ENCODE measurements at places on chromosomes 4 and X.

DNA sequence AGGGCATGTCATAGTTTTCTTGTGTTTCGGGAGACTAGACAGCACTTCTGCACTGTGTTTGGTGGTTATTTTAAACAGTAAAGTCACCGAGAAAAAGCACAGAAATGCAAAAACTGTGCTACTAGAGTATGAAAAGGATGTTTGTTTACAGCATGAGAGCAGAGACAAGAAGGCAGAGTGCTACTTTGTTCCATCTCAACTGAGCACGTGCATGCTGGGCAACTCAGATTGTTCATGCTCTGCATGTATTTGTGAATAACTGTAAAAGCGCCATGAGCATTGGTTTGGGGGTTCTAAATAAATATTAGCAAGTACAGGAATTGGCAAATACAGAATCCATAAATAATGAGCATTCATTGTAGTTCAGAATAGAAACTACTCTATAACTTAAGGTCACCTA lies 7.4 kb downstream of the EVC start:
- no peak for DNase-seq

GRCh38 chr4:165328708-165329107 lies 1.2 kb downstream of the MSMO1 start:
- no peak for DNase-seq

DNA sequence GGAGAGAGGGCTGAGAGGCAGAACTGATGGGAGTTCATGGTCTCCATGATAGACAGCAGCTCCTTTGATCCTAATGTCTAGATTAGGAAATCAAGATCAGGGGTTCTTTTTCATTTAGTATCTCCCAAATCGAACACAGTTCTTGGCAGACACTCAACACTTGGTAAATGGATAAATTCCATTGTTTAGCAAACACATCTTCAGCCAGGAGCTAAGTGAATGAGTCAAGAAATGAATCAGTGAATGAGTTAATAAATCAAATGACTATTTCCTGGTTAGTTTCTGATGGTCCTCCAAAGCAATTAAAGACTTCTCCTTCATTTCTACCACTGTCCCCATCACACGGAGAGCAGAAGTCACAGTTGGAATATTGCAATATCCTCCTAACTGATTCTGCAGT lies 120.0 kb upstream of the SHISA3 start:
- DNase-seq = no peak

DNA sequence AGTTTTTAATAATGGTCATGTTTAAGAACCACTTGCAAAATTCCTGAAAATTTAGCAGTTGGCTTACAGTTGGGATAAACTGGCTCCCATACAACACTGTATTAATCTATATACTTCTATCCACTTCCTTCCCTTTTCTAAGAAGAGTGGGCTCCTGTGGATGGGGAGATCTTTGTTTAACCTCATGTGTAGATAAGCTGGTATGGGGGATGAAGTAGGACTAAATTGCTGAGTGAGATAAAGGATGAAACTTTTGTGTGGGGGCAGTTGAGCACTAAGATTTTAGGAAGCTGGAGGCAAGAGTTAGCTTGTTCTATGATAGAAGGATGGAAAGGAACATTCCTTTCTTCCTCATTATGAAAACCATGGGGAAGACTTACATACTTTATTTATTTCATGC lies 54.6 kb upstream of the ATP8A1 start:
- DNase-seq = no peak

DNA sequence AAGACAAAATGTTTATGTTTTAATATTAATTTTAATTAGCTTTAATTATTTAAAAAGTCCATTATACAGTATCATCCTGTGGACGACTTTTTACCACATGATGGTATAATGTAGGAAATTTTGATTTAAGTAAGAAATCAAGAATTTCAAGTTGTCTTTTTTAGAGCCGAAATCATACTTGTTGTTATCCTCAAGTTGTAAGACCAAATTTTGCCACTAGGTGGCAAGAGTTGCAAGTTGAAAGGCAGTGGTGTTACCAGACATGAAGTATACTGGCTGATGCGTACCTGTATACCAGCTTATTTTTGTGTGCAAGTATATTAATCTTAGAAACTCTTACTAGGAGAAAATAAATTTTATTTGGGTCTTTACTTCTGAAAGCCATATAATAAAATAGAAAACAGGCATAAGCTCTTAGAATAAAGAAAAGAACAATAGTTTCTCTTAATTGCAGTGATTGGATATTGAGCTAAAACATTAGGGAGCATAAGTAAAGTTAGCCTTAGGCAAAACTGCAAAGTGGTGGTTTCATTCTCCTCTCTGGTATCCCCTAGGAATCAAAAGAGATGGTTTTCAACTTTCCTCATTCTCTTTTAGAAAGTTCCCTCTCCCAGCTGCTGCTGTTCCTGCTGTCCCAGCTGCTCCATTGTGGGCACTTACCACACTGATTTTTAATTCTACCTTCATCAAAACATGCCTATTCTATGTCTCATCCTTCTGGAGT lies 118.0 kb upstream of the WDFY3 start:
- peak; percentile 15 for DNase-seq

DNA sequence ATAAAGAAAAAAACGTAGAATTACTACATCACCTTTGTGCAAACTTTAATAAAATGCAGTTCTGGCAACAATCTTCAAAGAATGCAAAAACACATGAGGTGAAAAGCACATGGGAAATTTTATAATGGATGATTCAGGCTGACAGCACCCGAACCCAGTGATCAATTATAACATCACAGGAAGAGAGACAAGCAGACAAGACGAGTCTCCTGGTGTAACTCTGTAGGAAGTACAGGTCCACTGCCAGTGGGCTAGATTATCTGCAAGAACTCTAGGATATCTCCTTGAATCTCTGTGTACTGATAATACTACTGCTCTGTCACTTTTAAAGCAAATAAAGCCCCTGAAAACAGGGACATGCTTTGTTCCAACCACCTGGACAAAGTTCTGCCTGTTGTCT lies 58.9 kb upstream of the NXF3 start:
- DNase-seq = no peak

DNA sequence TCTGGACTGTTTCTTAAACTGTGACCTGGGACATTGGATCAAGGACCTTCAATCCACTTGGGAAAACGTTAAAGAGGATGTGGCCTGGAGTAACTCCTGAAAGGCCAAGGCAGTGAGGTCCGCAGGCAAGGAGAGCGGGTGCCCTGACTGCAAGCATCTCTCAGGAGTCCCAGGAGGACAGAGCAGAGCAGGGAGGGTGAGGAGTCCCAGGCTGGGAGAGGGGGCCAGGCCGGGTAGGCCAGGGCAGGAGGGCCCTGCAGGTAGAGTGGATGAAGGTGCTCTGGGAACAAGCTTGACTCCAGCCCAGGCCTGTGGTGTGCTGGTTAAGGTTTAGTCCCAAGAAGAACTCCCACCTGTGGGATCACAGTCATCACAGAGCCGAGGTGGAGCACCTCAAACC lies 13.8 kb downstream of the PNMA6E start:
- DNase-seq = no peak

- no peak for DNase-seq
Measured at GRCh38 chr4:160161026-160161425, 1058.1 kb downstream of the RAPGEF2 start.

- DNase-seq = no peak
Measured at GRCh38 chrX:110962451-110962850, 133.5 kb upstream of the PAK3 start.

GRCh38 chr4:15198070-15198727 lies 195.9 kb downstream of the CPEB2 start:
- no peak for DNase-seq

DNA sequence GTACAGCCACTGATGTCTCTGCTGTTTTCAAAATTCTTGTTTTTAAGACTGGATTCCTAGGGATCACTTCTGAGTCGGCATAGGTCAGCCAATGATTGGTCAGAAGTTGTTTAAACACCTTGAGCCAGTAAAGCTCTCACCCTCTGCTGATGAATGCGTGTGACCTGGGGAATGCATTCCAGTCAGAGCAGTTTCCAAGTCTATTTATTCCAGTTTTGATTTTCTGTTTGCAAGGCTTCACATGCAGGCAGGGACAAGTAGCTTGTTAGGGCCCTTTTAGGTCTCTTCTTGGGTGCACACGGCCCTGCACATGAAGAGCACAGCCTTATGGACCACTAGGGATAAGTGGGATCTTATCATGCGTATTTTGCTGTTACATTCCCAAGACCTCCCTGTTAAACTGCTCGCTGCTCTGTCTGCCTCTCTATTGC lies 47.0 kb downstream of the KLHL15 start:
- no peak for DNase-seq

GRCh38 chr4:31674313-31674947 lies 954.3 kb downstream of the PCDH7 start:
- DNase-seq = no peak

GRCh38 chrX:14670819-14671218 lies 141.5 kb downstream of the GLRA2 start:
- no peak for DNase-seq

- no peak for DNase-seq
Measured at GRCh38 chr4:20847124-20847747, 147.0 kb downstream of the PACRGL start.

DNA sequence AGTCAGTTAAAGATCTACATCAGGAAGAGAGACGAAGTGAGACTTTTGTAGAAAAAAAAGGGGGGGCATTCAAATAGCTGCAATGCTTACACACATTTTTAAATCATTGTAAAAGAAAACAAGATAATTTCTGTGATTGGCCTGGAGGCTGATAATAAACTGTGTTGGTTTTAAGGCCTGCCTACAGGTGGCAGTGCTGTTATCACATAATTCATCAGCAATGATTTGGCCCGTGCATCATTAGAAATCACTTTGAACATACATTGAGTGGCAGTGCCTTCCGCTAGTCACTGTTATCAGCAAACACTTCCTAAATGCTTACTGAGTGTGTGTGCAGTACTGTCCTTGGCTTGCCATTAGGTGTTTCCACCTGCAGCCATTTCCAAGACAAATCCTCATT lies 831.9 kb downstream of the TRIML1 start:
- DNase-seq = no peak

GRCh38 chr4:135050086-135050717 lies 848.6 kb upstream of the PABPC4L start:
- no peak for DNase-seq

- no peak for DNase-seq
Measured at GRCh38 chr4:18954538-18954937, 933.0 kb upstream of the LCORL start.

DNA sequence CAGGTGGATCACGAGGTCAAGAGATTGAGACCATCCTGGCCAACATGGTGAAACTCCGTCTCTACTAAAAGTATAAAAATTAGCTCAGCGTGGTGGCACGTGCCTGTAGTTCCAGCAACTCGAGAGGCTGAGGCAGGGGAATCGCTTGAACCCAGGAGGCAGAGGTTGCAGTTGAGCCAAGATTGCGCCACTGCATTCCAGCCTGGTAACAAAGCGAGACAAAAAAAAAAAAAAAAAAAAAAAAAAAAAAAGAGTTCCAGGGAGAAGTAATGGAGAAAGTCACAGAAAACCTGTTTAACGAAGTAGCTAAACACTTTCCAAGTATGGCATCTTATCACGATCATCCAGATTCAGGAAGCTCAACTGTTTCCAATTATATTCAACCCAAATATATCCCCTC lies 10.9 kb downstream of the KLHL4 start:
- no peak for DNase-seq

- peak; percentile 0 for DNase-seq
Measured at GRCh38 chr4:2248821-2249261, 6.9 kb upstream of the HAUS3 start.

GRCh38 chr4:171101845-171102244 lies 711.4 kb upstream of the GALNTL6 start:
- DNase-seq = no peak

DNA sequence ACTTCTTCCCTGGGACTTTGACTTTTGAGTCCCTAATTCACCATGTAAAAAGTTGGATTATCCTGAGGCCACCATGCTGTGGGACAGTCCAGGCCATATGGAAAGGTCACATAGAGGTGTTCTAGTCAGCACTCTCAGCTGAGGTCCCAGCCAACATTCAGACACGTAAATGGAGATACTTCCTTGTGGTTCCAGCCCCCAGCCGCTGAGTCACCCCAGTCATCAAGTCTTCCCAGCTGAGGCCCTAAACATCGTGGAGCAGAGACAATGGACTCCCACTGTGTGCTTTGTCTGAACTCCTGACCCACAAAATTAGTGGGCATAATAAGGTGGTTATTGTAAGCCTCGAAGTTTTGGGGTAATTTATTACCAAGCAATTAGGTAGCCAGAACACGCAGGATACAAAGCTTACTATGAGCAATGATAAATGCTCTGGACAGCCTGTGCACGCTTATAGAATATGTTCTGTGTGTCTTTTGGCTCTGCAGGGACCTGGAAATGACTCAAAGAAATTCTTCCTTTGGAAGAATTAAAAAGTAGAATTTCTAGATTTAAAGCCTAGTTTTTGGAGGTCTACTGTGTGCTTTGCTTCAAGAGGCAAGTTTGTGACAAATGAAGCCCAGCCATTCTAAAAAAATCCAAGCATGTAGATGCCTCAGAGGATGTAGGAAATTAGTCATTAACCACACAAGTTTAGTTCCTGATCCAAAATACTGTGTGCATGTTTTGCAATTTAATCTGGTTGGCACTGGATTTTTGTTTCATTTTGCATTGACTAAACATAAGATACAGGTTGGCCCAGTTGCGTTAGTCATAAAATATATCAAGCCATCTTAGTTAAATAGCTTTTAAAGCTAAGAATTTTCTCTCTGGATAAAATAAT lies 33.2 kb upstream of the SLC9A7 start:
- peak; percentile 33 for DNase-seq

Data from stimulated activated CD4-positive, alpha-beta T cell treated with anti-CD3 and anti-CD28 coated beads, Interleukin-15, amount 100 ng/mL, for 24 hours (primary cell).